Myocyte (in vitro differentiated cells): ENCODE measurements at places on chromosomes 2 and 18. TPM values are rescaled to one million over a fixed set of nuclear protein-coding genes. Genes with fewer than 3 reads are reported as not detected.

- no peak for DNase-seq
These were observed 273.4 kb downstream of the AGPS start for GRCh38 chr2:177665948-177666347.

DNA sequence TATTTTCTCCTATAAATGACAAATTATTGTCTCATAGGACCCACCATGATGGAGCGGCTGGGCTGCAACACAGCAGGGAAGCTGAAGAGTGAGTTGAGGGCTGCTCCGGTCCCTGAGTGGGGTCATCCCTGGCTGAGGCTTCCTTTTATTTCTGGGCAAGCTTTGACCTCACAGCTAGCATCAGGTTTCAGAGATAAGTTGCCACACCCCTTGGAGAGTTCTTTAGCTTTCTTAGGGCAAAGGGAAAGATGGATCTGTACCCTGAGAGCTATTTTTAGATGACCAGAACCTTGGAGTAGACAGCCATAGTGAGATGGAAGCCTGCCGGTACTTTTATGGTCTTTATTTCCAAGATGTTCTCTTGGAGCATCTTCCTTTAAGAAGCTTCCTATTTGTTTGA lies 11.5 kb downstream of the MYL1 start:
- DNase-seq, result peak; percentile 57

CNPPD1 gene
- 28.9 and 35.2 TPM in 2 replicates for total RNA-seq

GRCh38 chr18:2395427-2396161 lies 175.7 kb downstream of the METTL4 start:
- no peak for DNase-seq

KRCC1 gene
- 46.3 and 55.8 TPM in 2 replicates for total RNA-seq

PRSS56 gene
- 2.5 and 6.5 TPM in 2 replicates for total RNA-seq

DNA sequence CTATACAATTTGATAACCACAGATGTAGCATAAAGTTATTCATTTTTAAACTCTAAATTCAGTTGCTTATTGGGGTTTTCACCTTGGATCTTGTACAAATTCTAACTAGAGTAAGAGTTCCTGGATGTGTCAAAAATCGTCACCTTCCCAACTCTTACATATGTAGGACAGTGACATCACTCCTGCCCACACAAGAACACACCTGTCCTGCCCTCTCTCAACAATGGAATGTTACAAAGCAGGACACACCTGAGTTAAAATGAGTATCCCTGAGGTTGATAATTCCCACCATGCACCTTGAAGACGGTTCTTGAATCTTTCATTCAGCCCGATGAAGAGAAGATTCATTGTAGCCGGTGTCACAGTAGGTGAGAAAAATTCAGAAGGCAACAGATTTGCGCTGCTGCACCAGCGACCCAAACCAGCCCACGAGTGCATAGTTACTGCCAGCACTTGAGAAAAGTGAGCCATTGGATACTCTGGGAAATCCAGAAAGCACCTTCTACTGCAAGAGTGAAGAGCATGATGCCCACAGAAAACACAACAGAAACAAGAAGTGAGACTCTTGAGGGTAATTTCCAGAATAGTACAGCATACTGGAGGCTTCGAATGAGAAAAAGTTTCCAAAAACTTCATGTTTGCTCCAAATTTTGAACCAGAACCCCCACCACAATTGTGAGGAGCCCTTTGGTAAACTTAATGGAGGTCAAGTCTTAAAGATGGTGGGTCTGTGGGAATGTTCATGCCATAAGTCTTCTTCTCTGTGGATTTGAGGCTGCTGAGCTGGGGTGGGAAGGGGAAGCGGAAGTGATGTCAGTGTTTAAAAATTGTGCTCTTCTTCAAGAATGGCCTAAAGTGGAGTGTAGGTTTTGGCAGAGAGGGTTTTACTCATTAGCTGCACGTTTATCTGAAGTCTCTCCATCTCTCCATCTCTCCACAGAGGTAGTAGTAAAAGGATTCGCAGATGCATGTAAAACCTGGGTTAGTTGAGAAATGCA lies 34.7 kb upstream of the ADAM23 start:
- DNase-seq, result no peak

DNA sequence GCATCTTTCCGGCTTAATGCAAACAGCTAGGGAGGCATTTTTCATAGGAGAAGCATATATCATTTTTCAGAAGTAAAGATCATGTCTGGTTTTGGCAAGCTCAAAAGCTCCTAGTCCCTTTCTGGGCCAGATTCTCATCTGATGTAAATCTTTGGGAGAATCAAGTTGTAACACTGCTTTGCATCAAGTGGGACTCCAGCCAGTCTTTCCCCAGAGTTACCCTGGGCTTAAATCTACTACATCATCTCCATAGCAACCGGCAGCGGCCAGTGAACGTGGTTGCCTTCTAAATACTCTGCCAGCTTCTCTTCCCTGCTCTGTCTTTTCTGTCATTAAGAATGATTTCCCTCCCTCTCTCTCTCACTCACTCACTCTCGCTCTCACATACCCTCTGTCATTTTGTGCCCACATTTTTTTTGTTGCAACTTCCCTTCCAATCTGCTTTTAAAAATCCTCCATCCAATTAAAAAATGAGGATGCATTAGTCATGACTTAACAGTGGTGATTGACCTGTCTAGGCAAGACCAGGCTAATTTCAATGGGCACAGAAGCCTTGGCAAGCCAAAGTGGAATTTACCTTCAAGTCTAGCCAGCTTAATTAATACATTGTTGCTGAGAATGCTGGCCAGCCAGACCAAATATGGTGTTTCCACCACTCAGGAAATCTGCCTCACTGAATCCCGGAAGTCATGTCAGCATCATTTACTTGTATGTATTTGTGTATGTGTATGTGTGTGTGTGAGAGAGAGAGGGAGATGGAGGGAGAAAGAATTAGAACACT lies 93.0 kb downstream of the NRP2 start:
- no peak for DNase-seq

DNA sequence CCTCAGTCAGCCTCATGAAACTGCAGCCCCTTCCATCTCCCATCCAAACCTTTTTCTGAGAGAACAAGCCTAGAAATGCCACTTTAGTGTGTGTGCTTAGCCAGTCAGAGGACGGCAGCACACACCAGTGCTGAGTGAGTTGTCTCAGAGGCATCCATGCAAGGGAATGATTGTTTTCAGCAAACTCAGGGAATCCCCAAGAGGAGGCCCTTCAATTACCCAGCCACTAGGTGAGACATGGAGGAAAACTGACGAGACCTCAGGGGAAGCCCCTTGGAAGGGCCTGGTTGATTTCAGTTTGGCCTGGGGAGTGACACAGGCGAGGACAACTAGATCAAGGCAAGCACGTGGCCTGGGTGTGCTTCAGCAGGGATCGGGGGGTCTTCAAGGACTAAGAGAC lies 49.7 kb downstream of the APOB start:
- DNase-seq, result no peak

- DNase-seq, result no peak
These were observed 79.1 kb upstream of the DLX2 start for GRCh38 chr2:172181840-172182239.

- DNase-seq, result no peak
These were observed 31.5 kb upstream of the GNAL start for GRCh38 chr18:11657554-11657953.

FOXD4L1 gene
- 0.26 and 0.43 TPM in 2 replicates for total RNA-seq
